Fibroblast of skin of right quadriceps (primary cell): ENCODE measurements at places on chromosomes 7 and 10.

DNA sequence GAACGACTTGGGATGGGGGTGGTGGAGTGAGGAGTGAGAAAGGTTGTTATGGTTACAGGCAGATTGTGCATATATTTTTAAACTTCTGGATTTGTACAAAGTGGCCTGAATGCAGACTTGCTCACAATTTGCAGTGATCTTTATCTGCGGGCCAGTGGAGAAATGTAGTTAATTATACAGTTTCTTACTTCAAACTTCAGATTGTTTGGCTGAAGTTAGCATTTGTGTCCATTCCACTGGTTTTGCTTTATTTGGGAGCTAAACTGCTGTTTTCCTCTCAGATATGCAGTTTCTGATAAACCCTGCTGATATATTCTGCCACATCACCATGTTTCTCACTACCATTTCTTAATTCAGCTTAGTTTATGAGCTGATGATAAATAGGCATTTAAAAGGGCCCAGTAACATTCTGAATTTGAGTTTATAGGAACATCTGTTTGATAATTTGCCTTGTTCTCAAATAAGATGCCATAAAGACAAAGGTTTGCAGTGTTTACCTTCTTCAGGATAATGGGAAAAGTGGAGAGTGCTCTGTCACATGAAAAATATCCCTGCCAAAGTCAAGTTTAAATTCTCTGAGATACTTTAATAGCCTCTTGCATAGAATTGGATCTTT lies 170.1 kb downstream of the ST7 start:
- no peak for DNase-seq

DNA sequence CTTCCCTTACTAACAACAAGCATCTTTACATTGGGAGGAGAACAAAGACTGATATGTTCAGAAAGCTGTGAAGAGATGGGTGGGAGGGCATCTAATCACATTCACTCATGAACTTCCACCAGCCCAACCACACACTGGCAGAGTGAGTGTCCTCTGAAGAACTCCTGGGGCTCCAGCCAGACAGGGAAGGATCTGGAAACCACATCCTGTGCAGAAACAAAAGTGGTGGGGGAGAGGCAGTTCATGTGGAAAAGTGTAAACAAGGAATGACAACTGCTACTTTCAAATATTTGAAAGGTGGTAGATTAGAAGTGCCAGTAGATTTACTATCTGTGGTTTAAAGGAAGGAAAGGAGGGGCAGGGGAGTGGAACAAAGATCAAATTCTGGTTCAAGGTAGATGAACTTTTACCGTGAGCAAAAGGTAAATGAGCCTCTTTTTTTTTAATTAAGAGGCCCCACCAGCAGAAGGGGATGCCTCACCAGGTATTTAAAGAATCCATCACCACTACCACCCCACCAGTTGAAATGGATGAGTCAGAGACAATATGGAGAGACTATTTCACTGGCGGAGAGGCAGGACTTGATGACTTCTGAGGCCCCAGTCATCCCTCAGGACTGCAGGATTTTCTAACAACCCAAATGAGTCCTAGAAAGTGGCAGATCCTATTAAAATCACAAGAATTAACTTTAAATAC lies 34.5 kb downstream of the GOT1 start:
- DNase-seq, result peak; percentile 91

- no peak for DNase-seq
Measured at GRCh38 chr7:90836937-90837336, 240.8 kb downstream of the CDK14 start.

GRCh38 chr10:36423821-36424248 lies 701.6 kb upstream of the ANKRD30A start:
- peak; percentile 47 for DNase-seq

DNA sequence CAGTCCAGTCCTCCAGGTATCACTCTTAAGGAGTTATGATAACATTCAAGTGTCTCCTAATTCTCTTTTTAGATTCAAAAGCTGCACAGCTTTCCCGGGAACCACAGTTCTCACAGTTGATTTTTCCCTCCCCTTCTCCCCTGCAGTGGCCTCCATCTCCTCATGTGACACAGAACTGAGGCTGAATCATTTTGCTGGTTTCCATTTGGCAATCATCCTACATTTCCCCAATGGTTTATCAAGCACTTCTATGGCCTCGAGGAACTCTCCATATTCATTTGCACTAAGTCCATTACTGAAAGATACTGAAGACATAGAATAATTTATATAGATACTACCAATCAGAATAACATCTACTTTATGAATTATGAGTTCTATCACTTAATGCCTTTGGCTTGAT lies 484.9 kb downstream of the GPAM start:
- DNase-seq, result peak; percentile 11

DNA sequence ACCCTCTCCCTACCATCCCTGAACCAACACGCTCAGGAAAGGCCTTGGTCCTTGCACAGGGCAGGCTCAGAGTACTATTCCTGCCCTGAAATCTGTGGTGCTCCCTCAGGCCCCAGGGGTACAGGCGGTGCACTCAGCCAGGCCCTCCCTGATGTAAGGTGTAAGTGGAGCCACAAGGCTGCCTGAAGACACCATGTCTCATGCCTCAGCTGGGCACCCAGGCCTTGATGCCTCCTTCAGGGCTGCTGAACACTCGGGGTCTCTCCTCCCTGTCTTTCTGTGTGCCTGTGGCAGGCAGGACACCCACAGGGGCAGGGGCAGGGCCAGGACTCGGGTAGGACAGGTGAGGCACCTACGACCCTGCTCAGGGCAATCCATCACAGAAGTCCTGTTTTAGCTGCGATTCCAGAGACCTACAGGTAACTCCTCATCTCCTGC lies 22.9 kb upstream of the ANTXRL start:
- no peak for DNase-seq

DNA sequence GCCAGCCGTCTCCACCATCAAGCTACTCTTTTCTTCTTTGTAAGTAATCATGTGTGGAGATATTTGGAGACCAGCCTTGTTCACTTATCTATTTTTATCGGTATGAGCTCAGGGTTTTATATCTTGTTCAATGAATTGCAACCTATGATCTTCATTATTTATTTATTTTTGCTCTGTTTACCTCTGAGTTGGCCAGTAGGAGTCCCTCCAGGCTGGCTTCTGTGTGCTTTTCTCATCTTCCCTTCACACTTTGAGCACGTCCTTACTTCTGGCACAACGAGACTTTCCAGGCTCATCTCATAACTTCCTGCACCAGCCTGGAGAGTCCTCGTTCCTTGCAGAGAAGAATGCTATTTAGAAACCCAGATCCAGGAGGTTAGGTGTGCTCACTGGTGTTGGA lies 375.8 kb upstream of the PODXL start:
- no peak for DNase-seq

- DNase-seq, result no peak
Measured at GRCh38 chr7:135717693-135718092, 10.3 kb downstream of the SLC13A4 start.

DNA sequence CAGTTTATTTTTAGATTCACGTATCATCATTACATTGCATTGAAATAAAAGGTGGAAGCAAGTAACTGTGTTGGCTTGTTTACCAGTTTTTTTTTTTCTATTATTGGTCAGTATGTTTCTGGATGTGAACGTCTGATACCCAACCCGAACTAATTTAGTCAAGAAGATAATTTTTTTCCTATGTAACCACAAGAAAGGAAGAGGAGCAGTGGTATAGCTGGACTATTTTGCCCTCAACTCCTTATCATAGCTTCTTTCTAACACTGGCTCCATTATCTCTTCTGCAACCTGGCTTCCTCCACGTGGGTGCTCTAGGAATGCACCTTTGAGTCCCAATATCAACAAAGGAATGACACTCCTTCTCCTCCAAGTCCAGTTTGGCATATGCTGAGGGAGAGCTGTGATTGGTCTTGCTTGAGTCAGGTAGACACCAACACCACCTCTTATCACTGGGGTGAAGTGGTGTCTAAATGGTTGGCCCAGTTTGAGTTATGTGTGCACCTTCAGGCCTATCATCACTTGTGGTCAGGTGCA lies 29.4 kb downstream of the OR9A2 start:
- DNase-seq, result no peak

DNA sequence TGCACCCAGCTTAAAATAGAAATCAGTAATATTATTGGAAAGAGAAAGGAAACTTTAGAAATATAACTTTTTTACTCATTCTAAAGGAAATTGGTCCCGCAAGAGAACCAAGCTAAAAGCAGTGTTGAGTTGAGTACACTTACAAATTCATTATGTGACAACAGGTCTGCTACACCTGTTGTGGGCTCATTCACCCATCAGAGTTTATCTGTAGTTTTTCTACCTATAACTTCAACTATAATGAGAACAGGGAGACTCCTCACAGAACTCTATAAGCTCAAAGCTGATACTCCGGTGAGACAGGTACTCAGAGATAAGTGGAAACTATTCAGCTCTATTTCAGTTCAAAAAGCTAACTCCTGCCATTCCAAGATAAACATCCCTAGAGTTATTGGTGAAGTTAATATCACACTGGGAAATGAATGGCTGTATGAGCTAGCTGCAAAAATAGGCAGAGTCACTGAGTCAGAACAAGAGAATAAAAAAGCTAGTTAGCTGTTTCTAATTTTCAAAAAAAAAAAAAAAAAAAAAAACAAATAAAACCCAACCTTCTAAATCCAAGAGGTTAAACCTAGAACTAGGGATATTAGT lies 121.3 kb downstream of the PPP1R3A start:
- DNase-seq, result no peak

DNA sequence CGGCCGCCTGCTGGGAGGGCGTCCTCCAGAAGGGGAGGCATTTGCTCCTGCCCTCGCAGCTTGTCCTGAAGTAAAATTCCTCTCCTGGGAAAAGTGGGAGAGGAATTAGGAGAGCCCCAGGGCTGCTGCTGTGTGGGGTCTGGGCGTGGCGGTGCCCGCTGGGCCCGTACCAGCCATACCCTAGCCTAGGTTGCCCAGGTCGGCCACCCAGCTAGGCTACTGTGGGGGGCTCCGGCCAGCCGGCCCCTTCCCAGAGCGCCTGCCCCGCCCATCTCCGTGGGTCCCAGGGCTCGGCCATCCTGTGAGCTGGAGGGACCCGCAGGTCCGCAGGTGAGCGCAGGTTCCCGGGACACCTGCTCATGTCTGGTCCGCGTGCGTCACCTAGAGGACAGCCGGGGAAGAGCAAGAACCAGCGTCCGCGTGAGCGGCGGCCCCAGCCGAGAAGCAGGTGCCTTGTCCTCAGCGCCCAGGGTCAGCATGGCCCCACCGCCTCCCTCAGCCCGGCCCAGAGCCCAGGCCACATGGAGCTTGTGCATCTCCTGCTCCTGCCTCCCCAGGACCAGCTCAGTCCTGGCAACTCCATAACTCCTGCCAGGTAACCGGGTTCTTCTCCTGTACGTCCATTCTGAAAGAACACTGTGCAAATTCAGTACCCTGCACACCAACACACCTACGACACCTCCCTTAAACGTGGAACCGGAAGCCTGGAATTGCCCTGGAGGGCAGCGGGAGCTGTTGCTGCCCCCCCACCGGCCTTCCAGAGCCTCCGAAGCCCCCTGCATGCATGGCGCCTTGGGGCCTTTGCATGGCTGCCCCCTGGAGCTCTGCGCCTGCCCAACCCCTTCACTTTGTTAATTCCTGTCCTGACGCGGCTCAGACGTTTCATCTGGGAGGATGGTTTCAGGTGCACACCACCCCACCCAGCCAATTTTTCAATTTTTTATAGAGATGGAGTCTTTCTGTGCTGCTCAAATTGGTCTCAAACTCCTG lies 22.8 kb upstream of the FOXL3 start:
- no peak for DNase-seq

DNA sequence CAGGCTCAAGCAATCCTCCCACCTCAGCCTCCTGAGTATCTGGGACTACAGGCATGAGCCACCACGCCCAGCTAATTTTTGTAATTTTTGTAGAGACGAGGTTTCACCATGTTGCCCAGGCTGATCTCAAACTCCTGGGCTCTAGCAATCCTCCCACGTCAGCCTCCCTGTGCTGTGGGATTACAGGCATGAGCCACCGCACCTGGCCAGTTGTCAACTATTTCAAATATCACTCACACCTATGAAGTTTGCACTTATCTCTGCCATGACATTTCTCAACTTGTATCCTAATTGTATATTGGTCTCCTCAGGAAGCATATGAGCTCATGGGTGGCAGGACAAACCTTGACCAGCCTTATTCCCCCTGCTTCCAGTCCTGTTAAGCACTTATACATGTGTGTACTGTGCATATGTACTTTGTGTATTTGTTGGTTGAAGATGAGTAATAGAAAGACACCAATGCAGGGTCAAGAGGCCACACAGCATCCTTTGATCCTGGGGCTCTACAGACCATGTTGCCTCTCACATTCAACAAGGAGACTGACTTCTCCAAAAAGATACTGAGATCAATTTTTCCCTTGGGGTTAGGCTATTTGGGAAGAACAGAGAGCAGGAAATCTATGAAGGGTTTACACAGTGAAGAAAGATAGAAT lies 82.2 kb downstream of the SLC16A9 start:
- DNase-seq, result no peak

DNA sequence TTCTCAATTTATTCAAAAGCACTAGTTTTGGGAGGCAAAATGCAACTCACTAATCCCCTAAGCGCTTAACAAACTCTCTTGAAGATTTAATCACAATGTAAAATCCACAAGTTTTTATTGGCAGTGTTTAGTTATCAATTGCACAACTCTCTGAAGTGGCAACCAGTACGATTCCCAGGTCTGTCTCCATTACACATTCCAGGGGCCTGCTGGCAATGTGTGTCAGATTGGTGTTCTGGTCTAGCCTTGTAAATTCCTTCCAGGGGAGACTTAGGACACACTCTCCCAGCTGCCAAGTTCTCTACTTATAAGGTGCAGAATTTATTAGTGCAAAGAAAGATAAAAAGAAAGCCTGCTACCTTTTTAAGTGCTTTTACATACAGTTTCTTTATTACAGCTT lies 164.7 kb upstream of the HPS1 start:
- no peak for DNase-seq

- no peak for DNase-seq
Measured at GRCh38 chr10:97390091-97390490, 11.0 kb downstream of the RRP12 start.

- DNase-seq, result no peak
Measured at GRCh38 chr7:52712938-52713337, 322.5 kb upstream of the POM121L12 start.

DNA sequence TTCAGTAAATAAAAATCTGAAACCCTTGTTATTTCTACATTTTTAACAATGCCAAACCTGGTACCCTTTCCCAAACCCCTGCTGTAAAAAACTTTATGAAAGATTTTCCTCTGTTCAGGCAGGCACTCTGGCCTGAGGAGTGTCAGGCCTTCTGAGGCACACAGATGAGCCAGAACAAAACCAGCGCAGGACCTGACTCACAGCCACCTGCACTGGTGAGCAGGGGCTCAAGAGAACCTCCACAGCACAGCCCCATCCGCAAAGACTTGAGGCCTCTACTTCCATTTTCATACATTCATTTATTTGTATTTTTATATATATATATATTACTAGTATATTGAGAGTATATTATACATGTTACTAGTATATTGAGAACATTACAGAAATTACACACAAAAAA lies 49.4 kb downstream of the COBL start:
- no peak for DNase-seq

GRCh38 chr7:28018446-28018845 lies 162.1 kb downstream of the JAZF1 start:
- peak; percentile 71 for DNase-seq

GRCh38 chr10:24722676-24723385 lies 856 bp downstream of the ARHGAP21 start:
- peak; percentile 63 for DNase-seq

- DNase-seq, result peak; percentile 77
Measured at GRCh38 chr10:51886438-51887068, 187.2 kb upstream of the CSTF2T start.

- DNase-seq, result no peak
Measured at GRCh38 chr10:85458324-85458723, 908.3 kb downstream of the GRID1 start.
